NCI-H2081 (cell line): ENCODE measurements at places on chromosomes 12 and 14.

DNA sequence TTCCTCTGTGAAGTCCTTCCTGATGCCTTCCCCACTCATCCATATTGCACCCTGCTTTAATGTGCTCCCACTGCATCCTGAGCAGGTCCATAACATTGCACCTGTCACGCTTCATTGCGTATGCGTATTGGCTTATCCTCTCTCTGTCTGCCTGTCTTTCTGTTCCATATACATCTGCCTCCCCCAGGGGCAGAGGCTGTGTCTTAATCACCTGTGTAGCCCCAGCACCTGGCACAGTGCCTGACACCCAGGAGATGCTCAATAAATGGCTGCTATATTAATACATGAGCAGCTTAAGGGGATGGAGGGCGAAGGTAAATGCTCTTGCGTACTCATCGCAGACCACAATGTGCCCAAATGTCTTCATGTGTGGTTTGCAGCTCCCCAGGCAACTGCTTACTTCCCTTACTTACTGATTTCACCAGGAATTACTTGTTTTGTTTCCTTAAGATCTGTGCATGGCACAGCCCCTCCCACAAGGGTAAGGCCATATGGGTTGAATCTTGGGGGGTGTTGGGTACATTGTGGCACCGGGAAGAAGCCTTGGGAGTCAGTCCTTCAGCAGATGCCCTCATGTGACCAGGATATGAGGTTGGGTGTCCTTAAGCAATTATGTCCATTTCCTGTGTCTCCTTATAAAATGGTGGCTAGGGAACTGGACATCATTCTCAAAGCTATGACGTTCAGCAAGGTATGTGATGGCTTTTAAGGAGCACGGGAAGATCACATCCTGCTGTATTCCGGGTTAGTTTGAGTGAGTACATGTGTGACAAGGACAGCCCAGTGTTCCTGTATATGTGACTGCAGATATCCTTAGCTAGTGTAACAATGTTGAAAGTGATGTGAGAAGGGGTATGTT is 848 bp upstream of the CPNE6 start:
- DNase-seq, result no peak

DNA sequence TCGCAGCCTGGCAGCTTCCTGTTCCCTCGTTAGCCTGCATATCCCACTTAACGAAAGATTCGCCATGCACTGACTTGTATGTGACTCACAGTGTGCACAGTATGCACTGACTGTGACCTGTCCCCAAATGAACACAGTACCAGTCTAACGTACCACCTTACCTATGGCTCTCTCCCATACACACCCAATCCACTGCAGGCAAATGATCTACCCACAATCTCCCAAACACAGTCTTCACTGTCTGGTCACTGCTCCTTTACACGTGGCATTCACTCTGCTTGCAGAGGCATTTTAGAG is 163.5 kb upstream of the EEA1 start:
- no peak for DNase-seq

DNA sequence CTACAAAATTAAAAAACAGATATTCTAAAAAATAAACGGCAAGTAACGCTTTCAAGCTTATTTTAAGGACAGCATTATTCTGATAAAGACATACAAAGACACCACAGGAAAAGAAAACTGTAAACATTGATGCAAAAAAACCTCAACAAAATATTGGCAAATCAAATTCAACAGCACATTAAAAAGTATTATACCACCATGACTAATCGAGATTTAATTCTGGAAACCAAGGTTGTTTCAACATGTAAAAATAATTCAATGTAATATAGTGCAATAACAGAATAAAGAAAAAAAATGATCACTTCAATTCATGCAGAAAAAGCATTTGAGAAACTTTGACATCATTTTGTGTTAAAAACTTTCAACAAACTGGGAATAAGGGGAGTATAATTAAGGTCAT is 1323.2 kb downstream of the FSCB start:
- no peak for DNase-seq

DNA sequence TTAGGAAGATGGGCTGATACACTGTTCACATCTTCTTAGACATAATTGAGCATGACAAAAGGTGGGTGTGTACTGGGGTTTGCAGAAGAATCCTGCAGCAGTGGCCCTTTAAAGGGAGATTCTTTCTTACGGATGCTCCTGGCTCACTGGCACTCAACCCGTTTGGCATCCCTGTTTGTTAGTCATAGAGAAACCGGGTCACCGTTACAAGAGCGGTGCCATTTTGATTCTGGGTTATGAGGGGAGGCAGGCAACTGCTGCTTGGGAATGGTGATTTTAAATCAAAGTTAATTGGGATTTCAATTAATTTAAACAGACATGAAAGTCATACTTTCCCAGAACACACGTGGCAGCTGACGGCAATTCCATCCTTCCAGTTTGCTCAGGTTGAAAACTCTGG is 245.8 kb downstream of the AACS start:
- no peak for DNase-seq

DNA sequence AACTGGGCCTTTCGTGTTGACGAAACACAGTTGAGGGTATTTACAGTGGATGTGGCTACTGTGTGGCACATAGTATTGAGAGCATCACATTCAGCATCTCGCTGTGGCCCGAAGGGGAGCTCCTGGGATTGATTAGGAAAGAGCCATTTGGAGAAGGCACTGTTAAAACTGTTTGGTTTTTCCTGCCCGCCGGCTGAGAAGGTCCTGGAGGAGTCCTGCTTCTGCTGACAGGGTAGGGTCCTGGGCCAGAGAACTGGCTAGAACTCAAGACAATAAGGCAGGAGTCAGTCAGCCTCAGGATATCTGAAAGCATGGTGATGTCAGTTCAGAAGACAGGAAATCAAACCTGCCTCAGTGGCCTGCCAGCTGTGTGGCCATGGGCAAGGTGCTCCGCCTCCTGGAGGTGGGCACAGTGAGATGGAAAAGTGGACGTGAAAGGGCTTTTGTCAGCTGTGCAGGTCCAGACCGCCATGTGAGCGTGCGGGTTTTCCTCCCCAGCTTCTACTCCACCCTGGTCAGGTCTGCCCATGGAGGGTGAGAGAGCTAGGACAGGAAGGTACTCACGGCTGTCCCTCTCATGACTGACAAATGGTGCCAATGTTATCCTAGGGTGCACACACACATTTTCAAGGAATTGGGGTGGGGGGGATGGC is 92.3 kb downstream of the NTF3 start:
- no peak for DNase-seq

- DNase-seq, result peak; percentile 8
These were observed 484 bp downstream of the MIS18BP1 start for GRCh38 chr14:45252366-45253069.

- DNase-seq, result no peak
These were observed 113.4 kb downstream of the NT5DC3 start for GRCh38 chr12:103727638-103728037.

DNA sequence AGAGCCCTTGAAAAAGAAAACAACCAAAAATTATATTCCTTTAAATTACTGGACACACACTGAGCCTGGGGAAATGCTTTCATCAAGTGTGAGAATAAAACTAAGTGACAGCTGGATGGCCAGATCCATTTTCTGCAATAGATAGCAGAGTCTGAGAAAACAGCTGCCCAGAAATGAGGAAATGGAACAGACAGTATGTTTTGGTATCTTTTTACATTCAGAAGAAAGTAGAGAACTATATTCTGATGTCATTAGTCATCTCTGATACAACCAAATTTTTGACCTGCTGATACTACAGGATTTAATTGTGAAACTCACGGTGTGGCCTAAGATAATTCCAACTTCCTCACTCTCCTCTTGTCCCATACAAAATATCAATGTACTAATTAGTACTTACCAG is 78.2 kb downstream of the HMGA2 start:
- DNase-seq, result no peak

DNA sequence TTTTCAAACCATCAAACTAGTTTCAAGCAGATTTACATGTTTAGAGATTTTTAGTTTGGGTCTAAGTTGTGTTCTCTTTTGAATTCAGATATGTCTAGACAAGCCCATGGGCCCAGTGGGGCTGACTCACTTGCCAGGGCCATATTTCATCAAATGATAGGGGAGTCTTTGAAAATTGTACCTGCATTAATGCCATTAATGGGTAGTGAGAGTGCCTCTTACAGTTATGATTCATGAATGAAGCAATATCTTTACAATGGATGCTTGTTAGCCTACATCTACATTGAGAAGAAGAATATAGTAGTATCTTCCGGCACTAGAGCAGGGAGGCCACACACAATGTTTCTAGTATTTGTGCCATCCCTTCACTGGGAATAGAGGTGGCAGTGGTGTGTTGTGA is 174.2 kb upstream of the E2F7 start:
- DNase-seq, result no peak

DNA sequence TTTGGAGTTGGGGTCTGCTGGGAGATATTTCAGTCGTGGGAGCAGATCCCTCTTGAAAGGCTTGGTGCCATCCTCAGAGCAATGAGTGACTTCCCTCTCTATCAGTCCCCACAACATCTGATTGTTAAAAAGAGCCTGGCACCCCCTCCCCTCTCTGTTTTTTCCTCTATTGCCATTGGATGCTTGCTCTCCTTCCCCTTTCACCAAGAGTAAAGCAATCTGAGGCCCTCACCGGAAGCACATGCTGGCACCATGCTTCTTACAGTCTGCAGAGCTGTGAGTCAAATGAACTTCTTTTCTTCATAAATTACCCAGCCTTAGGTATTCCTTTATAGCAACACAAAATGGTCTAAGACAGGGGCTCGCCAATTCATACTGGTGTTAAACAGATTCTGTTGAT is 99.1 kb upstream of the CCND2 start:
- DNase-seq, result no peak
